T-helper 9 cell (primary cell): ENCODE measurements at places on chromosomes 16 and 17.

DNA sequence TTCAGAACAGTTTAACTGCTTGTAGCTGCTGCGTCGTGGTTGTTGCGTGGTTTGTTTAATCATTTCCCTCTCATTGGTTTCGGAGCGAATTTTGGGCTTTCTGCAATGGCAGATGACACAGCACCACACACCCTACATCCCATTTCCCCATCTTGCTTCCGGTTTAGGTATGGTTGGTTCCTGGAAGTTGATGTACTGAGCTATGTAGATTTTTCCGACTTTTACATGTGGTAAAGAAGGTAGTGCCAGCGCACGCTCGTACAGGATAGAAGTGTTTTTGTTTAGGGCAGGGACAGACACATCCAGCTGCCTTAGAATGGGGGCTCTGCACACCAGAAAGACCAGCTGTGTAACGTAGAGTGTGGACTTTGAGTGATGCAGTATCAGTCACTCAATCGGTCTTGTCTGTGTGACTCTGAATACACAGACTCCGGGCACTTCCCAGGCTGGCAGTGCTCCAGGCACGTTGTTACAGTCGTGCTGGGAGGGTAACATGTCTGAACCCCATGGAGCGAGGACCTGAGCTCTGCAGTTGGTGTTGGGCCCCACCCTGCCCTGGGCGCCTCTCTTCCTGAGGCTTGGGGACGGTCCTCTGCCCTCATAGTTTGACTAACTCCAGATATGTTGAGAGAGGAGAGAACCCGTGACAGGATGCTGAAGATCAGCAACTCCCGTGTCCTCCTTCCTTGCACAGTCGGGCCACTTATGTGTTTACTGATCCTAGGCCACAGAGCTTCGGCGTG is 172.0 kb upstream of the CHMP6 start:
- no peak for DNase-seq

- DNase-seq: no peak
Observed at GRCh38 chr17:71809537-71809936, 311.3 kb upstream of the SOX9 start.

DNA sequence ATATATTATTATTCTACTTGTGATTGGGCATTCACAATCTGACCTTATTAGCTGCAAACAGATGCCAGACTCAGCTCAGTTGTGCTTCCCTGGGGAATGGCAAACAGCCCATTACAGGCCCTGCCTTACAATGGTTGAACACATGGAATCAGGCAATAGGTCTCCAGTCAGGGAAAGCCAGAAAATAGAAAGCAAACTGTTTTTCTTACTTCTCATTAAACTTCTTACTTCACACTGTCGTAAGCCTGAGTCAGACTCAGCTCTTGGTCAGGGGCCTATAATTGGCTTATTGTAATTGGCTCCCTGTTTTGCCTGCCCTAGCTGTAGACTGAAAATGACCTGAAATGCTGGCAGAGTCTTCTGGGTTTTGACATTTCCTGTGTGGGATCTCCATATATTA is 77.0 kb upstream of the CA10 start:
- no peak for DNase-seq

GRCh38 chr17:11682646-11683045 is 84.4 kb downstream of the DNAH9 start:
- DNase-seq: no peak

DNA sequence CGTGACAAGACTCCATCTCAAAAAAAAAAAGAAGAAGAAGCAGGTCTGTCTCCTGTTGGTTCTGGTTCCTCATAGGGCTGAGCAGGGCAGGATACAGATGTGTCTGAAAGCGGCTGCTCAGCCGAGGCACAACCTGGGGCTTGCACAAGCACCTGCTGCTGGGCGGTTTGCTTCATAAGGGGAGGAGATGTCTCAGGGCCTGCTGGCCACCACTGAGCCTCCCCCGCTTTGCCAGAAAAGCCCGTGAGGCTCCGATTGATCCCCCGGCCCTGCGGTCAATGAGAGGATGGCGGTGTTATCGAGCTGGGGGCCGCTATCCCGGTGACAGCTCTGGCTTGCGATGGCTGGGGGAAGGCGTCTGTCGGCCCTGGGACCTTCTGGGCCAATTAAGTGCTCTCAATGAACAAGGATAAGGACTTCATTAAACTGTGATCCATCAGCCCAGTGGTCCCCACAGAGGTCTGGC is 162.0 kb downstream of the SDK2 start:
- DNase-seq: no peak

DNA sequence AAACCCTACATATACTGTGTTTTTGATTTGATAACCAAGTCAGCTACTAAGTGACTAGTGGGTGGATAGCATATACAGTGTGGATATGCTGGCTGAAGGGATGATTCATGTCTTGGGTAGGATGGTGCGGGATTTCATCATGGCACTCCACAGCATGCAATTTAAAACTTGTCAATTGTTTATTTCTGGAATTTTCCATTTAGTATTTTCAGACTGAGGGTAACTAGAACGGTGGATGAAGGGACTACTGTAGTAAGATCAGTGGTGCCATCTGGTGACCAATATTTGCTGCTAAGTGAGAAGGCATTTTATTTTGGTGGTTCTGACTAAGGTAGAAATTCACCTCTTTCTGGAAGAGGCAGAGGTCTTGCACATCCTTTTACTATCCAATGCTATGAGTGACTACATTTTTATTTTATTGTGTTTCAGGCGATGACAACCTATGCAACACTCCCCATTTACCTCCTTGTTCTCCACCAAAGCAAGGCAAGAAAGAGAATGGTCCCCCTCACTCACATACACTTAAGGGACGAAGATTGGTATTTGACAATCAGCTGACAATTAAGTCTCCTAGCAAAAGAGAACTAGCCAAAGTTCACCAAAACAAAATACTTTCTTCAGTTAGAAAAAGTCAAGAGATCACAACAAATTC is 3.1 kb downstream of the CDC6 start:
- DNase-seq: no peak

DNA sequence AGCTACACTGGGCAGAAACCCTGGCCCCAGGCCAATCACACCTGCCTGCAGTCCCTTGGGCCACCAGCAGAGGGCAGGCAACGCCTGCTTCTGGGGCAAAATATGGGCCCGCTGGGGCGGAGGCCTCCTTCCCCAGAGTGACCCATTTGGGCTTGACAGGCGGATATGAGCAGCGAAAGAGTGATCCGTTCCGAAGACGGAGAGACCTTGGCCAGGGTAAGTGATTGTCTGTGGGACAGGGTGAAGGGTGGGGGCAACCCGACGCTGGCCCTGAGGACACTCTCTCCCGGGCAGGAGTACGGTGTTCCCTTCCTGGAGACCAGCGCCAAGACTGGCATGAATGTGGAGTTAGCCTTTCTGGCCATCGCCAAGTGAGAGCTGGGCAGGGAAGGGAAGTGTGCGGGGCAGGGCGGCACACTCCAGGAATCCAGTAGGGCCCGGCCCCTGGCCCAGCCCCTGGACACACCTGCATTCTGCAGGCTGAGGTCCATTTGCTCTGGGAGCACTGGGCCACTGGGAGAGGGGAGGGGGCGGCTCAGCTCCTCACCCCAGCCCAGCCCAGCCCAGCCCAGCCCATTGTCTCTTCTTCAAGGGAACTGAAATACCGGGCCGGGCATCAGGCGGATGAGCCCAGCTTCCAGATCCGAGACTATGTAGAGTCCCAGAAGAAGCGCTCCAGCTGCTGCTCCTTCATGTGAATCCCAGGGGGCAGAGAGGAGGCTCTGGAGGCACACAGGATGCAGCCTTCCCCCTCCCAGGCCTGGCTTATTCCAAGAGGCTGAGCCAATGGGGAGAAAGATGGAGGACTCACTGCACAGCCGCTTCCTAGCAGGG is 3.5 kb upstream of the NHERF1 start:
- DNase-seq: peak; percentile 86

GRCh38 chr17:63751806-63752205 is 10.2 kb upstream of the STRADA start:
- no peak for DNase-seq

GRCh38 chr16:86459266-86459665 is 51.1 kb upstream of the FOXF1 start:
- DNase-seq: no peak

DNA sequence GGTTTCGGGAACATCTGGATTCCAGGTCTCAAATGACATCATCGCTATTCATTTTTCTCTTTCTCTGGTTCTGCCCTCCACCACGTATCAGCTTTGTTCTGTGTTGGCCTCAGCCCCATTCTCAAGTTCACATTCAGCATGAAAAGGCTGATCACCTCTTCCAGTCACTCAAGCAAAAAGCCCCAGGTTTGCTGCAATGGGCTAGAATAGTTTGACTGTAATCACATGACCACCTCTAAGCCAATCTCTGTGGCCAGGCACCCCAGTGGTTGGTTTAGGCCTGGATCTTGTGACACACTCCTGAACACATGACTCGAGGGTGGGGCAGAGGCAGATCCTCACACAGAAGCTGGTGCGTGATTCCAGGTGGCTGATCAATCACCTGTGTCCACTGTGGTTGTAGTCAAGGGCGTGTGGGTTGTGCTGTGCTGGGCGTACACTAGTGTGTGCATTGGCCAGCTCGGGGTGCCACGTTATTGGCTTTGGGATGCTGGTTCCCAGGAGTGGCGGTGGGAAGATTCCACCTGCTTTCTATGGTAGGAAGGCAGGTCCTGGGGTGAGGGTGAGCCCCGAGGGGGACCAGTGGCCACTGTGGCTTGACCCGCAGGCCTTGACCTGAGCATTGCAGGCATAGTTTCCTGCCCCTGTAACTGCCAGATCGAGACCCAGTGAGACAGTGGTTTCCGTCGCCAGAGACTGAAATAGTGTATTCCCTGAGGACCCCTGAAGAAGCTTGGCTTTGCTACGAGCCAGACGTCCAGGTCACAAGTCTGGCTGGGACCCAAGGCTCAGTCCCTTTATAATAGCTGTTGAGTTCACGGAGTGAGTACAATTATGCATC is 12.0 kb downstream of the EEF2K start:
- DNase-seq: no peak
